ENCODE measurements at places on chromosomes 5 and 9. TPM values are rescaled to one million over a fixed set of nuclear protein-coding genes. Genes with fewer than 3 reads are reported as not detected.

Gene SPATA31A6
- not detected for polyA plus RNA-seq

DNA sequence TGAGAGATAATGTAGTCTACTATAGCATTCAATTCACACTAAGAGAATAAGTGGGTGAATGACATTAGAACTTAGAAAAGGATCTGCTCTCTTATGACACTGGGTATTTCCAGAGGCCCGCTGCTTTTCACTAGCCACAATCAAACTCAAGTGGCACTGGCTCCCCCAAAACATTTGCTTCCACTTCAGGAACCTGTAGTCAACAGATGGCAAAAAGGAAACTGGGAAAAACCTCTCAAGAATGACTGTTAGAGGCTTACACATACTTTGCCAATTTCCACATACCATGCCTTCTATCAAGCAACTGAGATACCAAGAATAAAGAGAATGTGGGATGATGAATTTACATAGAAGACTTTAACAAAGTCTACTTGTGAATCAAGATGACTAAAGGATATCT, 11.2 kb downstream of the POC5 start:
- no peak for DNase-seq

DNA sequence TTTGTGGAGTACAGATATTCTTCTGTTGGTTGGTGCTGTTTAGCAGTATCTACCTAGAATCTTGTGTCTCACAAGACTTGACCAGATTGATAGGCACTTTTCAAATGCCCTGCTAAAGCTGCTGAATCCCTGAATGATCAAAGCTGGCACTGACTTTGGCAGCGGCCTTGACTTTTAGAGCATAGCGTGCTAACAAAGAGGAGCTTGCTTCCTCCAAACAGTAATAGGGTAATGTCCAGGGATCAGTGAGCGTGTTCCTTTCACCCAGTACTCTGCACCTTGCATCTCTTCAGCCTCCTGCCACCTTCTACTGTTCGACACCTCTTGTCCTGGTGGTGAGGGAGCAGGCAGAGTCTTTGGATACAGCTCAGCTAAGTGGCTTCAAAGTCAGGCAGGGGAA, 100.8 kb downstream of the IQGAP2 start:
- DNase-seq = no peak

Gene CDO1
- polyA plus RNA-seq = not detected

DNA sequence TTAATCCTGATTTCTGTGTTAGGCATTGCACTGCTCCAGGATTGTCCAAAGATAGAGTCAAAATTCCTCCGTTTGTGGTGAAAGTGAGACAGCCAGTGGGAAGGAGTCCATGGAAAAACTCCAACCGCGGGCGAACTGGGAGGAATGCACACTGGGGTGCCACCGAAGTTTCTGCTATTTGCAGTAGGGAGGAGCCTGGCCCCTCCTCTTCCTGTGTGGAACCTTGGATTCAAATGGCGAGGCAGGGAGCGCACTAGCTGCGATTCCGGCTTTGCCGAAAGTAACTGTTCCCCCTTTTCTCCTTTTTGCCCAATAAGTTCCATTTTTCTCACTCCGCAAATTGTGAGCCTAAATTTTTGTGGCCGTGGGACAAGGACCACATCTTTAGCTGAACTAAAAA, 9.3 kb downstream of the BAAT start:
- DNase-seq = no peak

Gene TICAM2
- polyA plus RNA-seq = not detected

DNA sequence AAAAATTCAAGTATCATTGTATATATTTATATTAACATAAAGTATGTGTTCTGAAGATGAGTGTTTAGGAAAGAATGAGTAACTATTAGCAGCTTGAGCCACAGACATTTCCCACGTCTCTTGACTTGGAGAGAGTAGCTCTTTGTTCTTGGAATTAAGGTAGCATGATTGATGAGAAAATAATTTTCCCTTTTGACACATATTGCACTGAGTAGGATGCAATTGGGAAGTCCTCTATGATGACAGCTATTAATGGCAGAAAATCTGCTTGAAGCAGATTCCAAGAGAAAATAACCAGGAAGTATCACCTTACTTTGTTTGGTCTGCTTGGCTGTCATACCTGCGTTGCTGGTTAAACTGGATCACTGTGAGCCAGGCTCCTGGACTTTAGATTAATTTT, 204.8 kb downstream of the TLE4 start:
- DNase-seq = no peak

DNA sequence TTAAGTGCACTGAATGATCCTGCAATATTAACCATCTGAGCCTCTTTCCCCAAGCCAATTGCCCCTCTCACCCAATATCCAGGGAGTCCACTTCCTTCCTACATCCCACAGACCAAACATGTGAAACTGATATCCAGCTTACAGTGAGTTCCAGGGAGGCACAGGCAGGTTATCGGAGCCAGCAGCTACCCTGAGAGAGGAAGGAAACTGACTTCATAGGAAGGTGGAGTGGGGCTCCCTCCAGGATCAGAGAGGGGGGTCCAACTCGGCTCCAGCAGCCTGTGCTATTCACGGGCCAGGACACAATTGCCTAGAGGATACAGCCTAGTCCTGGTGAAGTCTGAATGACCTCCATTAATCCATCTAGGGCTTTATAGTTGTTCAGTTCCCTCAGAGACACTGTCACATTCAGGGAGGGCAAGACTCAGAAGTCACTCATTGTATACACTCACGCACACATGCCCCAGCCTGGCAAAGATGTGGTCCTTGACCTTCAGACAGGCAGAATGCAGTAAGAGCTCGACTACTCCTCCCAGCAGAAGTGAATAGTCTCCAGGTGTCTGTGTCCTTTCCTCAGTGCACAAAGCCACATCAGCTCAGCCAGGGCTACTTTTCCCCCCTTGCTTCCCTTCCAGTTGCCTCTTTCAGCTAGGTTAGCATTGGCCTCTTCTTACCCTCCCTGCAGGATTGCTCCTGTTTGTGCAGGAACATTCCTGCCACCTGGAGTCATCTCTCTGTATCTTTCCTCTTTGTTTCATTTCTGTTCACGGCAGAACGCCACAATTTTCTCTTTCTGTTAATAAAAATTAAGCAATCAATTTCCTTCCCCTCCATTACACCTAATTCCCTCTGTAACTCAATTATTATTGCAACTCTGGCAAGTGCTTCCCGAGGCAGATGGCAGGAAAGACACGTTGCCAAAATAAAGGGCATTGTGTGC, 501.7 kb downstream of the ARHGEF28 start:
- DNase-seq = no peak

DNA sequence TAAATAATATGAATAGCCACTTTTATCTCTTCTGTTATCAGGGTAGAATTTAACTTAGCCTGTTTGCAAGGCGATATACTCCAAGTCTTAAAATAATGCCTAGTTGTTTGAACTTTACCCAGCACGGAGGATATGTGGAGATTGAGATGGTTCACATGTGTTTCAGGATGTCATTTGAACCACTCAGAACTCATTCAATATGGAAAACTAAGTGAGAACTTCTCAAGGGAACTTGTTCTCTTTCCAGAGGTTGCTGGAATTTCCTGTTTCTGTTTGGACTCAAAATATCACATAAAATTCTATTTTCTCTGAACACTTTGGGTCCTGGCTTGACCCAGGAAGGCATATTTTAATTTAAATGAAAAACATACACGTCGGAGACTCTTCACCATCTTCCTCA, 139.1 kb upstream of the MYO10 start:
- DNase-seq = no peak

DNA sequence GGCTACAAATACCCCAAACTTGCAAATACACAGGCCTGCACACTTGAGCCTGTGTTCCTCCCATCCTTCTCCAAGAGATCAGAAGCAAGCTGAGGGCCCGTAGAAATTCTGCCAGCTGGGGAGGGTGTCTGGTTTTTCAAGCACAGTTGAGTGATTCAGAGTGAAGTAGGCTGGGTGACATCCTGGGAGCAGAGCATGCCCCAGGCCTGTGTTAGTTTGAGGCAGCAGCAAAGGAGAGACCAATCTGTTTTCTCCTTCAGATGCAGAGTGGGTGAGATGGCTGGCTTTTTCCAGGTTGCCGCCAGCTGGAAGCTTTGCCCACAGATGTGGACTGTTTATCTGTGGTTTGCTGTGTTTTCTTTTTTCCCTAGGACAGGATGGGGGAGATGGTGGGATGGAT, 63.1 kb downstream of the RCL1 start:
- no peak for DNase-seq

All from immature natural killer cell (primary cell).